ENCODE measurements at places on chromosomes 2 and 18.

GRCh38 chr18:13455960-13456481 is 237.5 kb downstream of the LDLRAD4 start:
- DNase-seq, result no peak

- no peak for DNase-seq
Observed at GRCh38 chr18:61992285-61992684, 99.5 kb upstream of the RNF152 start.

- no peak for DNase-seq
Observed at GRCh38 chr2:200795028-200795440, 16.7 kb upstream of the BZW1 start.

- DNase-seq, result no peak
Observed at GRCh38 chr2:188551671-188552070, 260.0 kb downstream of the GULP1 start.

- no peak for DNase-seq
Observed at GRCh38 chr2:24493713-24494112, 2.7 kb downstream of the NCOA1 start.

DNA sequence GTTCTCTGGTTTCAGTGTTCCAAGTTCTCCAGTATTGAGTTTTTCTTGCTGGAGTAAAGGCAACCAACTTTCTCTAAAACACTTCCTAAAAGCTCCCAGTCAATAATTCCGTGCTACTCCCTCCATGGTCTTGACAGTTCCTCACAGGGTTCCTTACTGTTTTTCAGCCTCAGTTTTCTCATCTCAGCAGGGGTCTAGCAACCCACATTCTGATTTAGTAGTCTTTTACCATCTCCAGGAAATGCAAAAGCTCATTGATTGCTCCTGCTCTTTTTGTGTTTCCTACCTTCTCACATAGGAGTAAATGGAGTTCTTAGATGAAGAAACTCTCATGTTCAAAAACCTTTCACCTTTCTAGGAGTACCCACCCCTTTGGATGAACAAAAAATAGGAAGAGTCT is 978.8 kb upstream of the POU3F3 start:
- DNase-seq, result no peak

- no peak for DNase-seq
Observed at GRCh38 chr2:222320436-222321395, 21.9 kb upstream of the PAX3 start.

DNA sequence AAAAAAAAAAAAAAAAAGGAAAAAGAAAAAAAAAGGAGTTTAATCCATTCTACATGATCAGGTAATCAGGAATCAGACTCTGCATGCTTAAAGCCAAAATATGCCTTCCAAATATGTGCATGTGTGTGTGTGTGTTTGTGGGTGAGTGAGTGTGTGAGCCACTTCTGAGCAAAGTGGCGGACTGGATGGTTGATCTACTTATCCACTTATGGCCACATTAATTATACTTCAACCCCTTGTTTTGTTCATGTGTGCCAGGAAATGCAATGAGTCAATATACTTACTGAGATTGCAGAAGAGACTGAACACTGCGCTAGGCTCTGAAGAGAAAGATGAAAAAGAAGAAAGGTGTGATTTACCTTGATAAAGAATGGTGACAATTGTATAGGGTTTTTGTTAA is 586.5 kb upstream of the NXPH2 start:
- no peak for DNase-seq

DNA sequence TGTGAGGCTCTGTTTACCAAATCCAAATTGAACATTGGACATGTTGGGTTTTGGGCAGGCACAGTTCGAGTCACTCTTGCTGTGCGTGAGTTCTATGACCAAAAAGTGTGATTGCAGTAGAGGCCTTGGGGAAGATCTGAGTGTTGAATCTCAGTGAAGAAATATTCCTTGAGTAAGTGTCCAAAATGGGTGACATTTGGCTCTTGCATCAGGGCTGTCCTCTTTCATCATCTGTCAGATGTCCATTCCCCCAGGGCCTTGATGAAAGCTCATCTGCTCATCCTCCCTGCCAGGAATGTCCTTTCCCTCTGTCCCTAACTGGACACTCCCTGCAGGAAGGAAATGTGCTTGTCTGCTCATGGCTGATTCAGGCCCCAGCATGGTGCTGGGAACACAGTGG is 6.4 kb upstream of the SFTPB start:
- DNase-seq, result no peak

- DNase-seq, result no peak
Observed at GRCh38 chr18:32846896-32847295, 74.1 kb upstream of the KLHL14 start.

- no peak for DNase-seq
Observed at GRCh38 chr18:41244591-41245037, 710.4 kb upstream of the PIK3C3 start.

DNA sequence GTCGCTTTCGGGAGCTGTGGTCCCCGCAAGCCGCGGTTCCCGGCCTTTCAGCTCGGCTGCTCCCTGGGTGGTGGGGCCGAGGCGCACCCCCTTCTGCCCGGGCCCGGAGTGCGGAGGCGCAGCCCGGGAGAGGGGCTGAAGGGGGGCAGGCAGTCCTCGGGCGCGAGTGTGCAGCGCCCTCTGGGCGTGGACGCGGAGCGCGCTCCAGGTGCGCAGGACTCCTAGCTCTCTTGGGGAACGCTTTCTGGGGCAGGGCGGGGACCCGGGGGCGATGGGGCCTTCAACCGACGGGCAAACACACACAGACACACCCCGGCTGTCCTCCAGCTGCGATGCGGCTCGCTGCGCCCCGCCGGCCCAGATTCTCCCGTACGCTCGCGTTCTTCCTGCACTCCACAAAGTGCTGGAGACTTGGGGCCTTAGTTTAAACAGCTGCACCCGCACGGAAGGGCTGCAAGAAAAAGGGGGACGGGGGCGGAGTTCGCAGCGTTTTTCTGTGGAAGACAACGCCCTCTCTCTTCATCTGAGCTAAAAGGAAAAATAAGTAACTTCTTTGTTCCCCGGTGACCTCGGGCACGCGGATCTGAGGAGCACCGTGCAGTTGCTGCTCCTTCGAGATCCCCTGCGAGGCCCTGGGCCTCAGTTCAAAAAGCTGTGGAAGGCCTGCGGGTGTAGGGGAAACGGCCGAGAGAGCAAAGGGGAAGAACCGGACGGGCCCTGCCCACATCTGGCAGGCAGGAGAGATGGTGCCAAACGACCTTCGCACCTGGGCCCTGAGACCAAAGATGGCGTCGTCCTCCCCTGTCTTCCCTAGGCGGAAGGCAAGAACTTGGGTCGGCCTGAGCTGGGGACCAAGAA is 593 bp upstream of the SDC1 start:
- no peak for DNase-seq

DNA sequence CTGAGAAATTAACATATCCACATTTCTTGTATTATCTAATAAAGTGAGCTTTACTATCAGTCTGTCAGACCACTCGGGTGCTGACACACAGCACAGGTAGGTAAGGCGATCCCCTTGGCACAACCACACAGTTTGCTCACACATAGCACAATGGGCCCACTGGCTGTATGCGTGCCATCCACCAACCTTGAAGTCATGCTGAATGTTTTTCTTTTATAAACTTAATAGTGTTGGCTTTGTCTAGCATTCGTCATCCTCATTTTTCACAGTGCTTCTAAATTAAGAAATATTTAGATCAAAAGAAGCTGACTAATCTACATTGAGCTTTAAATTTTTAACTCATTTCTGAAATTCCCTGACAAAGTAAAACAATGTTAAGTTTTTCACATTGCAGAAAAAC is 50.0 kb upstream of the PAPOLG start:
- no peak for DNase-seq

DNA sequence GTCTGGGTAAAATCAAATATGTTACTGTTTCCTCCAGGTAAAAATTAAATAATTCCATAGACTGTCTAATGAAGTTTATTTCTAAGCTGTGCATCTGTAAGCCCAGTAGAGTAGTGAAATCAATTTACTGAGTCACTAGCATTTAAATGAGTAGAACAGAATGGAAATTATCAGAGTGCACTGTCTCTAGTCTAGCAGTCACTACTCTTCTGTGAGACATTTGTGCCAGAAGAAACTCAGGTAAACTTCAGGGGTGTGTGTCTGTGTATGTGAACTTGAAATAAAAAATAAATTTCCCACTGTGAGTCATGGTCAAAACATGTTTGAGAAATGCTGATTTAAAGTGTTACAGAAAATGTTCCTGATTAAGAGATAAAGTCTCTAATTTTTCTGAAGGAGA is 146.4 kb downstream of the RIF1 start:
- no peak for DNase-seq

DNA sequence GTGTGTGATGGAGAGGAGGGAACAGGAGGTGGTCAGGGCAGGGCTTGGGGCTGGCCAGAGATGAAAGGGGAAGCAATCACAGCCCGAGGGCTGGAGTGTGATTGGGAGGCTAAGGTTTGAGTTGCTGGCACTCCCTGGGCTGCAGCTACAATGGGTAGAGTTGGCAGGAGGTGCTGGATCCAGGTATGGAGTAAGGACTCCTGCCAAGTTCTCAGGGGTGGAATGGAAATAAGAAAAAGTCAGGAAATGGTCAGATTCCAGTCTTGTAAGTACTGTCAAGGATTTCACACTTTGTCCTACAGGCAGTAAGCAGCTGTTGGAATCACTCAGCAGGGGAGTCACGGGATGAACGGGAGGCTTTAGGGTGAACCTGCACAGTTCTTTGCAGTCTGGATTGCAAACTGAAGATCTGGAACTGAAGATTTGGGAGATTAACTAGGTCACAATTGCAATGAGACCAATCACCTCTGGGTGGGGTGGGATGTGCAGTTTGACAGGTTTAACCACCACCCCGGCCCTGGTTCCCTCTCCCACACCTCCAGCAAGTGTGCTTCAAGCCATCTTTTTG is 10.9 kb upstream of the INPP5D start:
- DNase-seq, result no peak

DNA sequence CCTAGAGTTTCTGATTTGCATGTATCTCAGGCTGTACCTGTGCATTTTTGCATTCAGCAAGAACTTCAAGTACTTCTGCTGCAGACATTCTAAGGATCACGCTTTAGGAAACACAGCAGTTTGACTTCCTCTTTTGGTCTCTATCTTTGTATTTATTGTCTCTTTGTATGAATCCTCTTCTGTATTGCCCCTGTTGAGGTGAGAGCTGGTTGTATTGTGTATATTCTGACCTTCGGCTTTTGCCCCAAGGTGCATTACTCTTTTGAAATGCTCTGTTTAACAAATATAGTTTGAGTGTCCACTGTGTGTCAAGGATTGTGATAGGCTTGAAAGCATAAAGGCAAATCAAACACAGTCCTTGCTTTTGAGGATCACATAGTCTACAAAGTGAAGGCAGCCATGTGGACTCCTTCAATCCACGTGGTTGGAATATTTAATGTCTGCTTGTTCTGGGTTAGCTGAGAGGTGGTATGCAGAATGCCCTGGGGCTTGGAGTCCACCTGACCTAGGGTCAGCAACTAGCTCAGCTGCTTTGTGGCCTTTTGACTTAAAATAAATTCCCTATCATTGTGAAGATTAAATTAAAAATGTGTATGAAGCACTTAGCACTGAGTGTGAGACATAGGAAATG is 108.1 kb downstream of the LYPD6 start:
- DNase-seq, result no peak

DNA sequence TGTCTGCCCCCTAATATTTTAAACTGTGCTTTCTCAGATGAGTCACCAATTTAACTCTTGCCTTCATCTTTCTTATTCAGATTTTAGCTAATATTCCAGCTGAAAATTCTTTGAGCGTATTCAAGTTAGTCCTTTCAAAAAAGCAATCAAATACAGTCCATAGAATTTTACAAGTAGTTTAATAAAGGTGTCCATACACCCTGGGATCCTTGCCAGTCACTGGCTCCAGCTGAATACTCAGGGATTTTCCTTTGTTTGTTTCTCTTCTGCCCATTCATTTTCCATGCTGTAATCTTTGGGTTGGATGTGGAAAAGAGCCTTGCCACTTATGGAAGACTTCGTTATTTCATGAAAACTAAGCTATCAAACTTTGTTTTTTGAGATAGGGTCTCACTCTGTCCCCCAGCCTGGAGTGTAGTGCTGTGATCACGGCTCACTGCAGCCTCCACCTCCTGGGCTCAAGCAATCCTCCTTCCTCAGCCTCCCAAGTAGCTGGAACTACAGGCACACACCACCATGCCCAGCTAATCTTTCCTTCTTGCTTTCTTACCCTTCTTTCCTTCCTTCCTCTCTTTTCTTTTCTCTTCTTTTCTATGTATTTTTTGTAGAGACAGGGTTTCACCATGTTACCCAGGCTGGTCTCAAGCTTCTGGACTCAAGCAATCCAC is 34.0 kb downstream of the VSNL1 start:
- no peak for DNase-seq

- DNase-seq, result no peak
Observed at GRCh38 chr2:12289120-12289802, 427.5 kb upstream of the TRIB2 start.

GRCh38 chr2:219514196-219514761 is at the start of gene ASIC4:
Gene ASIC4 (plus strand): TSS chr2:219514482. CDS start chr2:219514725, 243 bp downstream.
- DNase-seq, result no peak

DNA sequence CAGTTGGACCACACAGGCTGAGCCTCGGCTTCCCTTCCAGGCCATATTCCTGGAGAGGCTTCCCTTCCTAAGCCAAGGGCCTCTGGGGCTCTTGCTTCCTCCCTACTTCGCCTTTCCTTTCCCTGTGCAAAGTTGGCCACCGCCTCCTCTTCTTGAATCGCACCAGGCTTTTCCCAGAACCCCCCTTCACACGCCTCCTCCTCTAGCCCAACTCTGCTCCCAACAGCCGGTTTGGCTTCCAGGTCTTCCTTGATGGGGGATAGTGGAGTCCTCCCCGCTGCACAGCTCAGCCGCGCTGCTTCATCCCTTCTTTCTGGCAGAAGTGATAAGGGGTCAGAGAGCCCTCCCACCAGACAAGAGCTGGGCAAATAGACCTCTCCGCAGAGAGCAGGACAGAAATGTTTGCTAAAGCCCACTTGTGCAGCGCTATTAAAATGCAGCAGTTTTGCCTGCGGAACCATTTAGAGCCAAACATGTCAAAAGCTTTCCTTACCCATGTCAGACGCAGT is 56.4 kb downstream of the SNORC start:
- no peak for DNase-seq

DNA sequence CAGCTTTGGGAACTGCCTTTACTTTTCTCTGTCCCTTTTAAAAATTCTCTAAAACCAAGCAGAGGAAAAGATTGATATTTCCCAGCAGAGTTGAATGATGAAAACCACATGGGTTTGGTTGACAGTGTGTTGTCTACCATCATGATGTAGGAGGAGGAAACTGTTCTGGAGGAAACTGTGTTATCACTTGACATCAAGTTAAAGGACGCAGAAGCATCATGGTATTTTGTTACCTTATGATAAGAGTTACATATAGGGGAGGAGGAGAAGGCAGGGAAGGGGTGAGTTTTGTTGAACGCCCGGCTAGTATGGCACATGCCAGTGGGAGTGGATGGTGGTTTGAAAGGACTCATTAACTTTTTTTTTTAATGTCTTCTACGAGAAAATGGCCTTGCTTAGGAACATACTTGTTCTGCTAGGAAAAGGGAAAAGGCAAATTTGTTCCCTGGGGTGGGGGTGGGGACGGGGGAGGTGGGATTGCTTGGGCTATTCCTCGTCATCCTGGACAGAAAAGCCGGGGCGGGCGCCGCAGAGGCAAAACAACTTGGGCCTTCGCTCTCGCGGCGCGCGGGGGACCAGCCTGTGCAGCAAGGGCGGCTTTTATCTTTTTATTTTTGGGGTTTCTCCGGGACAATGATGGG is 766 bp downstream of the TMEM17 start:
- DNase-seq, result no peak

- no peak for DNase-seq
Observed at GRCh38 chr2:6650311-6650710, 215.4 kb downstream of the CMPK2 start.

- no peak for DNase-seq
Observed at GRCh38 chr2:6878549-6878948, 972 bp downstream of the RSAD2 start.

- DNase-seq, result no peak
Observed at GRCh38 chr2:106546391-106546990, 59.3 kb downstream of the CD8B2 start.

Measured in cortex of kidney (tissue), 1 donor.